ENCODE measurements at places on chromosomes 5 and 9. TPM values are rescaled to one million over a fixed set of nuclear protein-coding genes. Genes with fewer than 3 reads are reported as not detected.
A peak's percentile ranks its signal among the peaks of the same experiment; 100 is the strongest.

- DNase-seq, result no peak
Observed at GRCh38 chr9:124843456-124844034, 9.7 kb upstream of the WDR38 start.

- no peak for DNase-seq
Observed at GRCh38 chr5:136631186-136631585, 265.8 kb upstream of the TRPC7 start.

The FBP1 gene
- 33.4 TPM for total RNA-seq

The LEAP2 gene
- total RNA-seq, result 4.1 TPM

The CAVIN4 gene
- 0.16 TPM for total RNA-seq

GRCh38 chr9:135136991-135137832, 49.7 kb downstream of the OLFM1 start:
- DNase-seq, result no peak

DNA sequence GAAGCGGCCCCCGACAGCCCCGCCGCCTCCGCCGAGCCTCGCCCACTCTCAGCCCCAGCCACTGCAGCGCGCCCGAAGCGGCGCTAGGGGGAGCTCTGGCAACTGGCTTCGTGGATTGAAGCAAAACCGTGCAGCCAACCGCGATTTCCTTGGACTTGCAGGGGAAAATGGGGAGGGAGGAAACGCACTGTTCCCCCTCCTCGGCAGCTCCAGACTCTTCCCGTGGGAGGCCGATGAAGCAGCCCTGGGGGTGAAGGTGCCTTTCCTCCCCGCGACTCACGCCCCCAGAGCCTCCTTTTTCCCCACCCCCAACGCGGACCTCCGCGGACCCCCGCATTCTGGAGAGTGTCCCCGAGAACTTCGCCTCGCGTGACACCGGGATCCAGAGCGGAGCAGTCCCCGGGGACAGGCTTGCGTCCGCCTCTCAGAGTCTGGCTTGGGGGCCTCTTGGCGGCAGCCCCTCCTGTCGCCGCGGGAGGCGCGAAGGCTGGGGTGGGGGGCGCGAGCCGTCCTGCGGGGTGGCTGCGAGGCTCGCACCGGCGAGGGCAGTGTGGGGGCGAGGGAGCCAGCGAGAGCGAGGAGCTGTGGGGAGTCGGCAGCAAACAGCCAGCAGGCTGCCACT, 3.8 kb downstream of the IER5L start:
- peak; percentile 92 for DNase-seq

DNA sequence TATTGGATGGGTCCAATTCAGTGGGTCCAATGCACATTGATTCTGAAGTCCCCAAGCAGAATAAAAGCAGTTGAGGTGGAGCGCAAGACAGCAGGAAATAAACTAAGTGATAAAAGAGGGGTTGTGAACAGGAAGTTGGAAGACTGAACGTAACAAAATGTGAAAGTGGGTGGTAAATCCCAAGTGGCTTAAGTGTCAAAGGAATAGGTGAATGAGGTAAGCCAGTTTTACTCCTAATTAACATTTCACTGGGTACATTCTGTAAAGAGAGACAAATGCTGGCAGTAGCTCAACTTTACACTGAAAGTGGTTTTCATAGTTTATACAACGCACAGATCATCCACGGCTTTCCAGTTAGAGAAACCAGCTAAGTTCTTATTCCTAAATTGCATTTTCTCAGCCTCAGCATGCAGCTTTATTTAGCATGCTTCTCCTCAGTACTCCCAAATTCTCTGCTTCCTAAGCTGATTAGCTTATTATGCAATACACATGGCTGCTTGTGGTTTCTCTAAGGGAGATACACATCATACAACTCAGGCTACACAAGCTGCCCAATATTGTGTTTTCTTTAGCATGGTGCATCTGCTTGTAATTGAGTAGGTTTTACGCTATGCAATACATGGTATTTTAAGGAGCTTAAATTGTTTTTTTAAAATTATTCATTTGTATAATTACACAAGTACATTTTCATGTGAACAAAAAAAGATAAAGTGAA, 34.2 kb upstream of the HSD17B4 start:
- no peak for DNase-seq

DNA sequence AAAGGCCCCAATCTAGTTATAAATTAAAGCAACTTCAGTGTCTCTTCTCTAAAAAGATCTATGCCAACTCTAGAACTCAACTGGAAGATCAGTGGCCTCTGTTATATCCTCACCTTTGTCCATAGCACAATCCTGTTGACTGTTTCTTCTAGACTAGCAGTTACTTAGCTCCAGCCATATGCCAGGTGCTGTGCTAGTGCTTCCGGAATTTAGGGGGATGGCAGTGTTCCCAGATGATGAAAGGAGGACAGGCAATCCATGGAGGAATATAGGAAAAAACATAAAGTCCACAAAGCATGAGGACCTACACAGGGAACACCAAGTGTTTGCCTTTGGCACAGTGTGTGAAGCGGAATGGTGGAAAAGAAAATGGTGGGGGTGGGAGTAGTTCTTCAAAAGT, 214.3 kb downstream of the MAPKAP1 start:
- no peak for DNase-seq

DNA sequence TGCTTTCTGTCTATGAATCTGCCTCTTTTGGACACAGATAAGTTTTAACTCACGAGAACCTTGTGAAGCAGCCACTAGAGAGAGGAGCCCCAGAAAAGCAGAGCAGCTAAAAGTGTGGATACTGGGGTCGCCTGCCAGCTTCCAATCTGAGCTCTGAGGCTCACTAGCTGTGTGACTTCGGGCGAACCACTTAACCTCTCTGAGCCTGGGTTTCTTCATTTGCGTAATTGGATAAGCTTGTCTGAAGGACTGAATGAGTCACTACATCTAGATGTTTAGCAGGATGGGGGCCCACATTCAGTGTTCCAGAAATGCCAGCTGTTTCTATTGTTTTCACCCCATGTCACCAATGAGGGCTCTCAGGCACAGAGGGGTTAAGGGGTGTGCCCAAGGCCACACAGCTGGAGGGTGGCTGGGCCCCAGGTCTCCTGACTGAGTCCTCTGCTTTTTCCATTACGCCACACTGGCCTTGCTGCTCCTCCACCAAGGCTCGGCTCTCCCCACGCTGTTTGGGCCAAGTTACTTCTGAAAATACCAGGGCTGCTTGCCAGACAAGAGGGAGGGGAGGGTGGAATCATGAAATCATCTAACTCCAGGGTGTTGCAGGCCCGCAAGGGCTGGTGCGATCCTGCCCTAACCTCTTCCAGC, 36.2 kb downstream of the SH3PXD2B start:
- DNase-seq, result peak; percentile 91

- no peak for DNase-seq
Observed at GRCh38 chr5:4570047-4570995, 569.8 kb upstream of the ADAMTS16 start.

GRCh38 chr9:127899128-127899943, at the start of gene ST6GALNAC6:
TSS of gene ST6GALNAC6 (minus strand) at chr9:127899603. CDS start at chr9:127897981, 1,622 bp downstream.
- DNase-seq, result no peak

The HACD4 gene
- total RNA-seq, result 3.3 TPM

- DNase-seq, result no peak
Observed at GRCh38 chr9:37988041-37988440, 81.0 kb downstream of the SHB start.

The ADAMTS6 gene
- 3.9 TPM for total RNA-seq

The SLCO4C1 gene
- 0.66 TPM for total RNA-seq

DNA sequence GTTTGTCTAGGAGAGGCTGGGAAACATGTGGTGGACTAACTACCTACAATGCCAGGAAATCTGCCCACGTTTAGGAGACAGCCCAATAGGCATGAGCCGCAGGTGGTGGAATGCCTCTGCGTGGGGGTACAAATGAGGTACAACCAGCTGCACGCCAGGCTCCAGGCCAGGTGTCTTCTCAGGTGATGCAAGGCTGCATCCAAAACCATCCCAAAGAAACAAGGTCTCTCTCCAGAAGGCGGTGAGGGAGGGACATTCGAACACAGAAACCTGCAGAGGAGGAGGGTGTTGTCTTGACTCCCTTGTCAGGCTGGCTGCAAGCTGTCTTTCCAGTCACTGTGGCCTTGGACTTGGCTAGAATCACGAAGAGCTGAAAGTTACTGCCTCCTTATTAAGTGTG, 11.6 kb downstream of the ANKH start:
- DNase-seq, result no peak

The HRH2 gene
- 0.73 TPM for total RNA-seq

All from breast epithelium (tissue), 4 donors.